B cell (primary cell): ENCODE measurements at places on chromosomes 16 and 17. TPM values are rescaled to one million over a fixed set of nuclear protein-coding genes. Genes with fewer than 3 reads are reported as not detected.

DNA sequence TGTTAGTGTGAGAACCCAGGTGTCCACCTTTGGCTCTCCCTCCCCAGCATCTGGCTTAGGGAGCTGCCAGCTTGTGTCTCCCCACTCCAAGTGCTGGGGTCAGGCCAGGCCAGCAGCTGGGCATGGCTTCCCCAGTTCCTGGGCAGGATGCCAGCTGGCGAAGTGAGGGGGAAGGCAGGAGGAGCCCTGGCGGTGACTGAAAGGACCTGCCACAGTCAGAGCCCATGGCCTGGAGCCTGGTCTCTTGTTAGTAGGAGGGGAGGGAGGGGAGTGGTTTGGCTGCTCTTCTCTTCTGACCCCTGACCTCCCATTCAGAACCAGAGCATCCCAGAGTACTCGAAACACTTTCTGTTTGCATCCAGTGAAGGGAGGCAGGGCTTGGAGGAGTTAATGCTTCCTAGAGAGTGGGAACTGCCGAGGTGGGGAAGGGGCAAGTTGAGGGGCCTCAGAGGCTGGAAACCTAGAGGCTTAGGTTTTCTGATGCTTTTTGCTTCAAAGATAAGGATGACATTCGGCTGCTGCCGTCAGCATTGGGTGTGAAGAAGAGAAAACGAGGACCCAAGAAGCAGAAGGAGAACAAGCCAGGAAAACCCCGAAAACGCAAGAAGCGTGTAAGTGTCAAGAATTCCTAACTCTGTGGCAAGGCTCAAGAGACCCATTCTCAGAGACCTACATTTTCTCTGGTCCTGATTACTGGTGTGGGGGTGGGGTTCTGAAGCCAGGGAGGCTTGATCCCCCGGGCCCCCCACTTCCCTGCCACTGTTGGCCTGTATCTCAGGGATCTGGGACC lies 772 bp downstream of the CHD3 start:
- no peak overlapping the region for H3K4me3 ChIP-seq
- H3K27ac ChIP-seq = no peak overlapping the region
- H3K4me1 ChIP-seq = peaks cover 31% of the 10 kb centered on the region
- H3K27me3 ChIP-seq = no peaks in the 10 kb centered on the region
- DNase-seq = peak; percentile 34

TP53TG3F gene
- total RNA-seq = not detected in 2 replicates

SPAG5 gene
- 8.0 and 10.1 TPM in 2 replicates for total RNA-seq

GRCh38 chr17:8672326-8672725 lies 41.8 kb upstream of the MYH10 start:
- no peaks in the 10 kb centered on the region for H3K27me3 ChIP-seq
- no peak overlapping the region for H3K27ac ChIP-seq
- DNase-seq = no peak
- H3K4me3 ChIP-seq = no peak overlapping the region
- H3K4me1 ChIP-seq = no peaks in the 10 kb centered on the region

GRCh38 chr17:37425268-37425667 lies 18.6 kb downstream of the TADA2A start:
- no peaks in the 10 kb centered on the region for H3K4me1 ChIP-seq
- peaks cover 40% of the 10 kb centered on the region for H3K36me3 ChIP-seq
- no peak overlapping the region for H3K27ac ChIP-seq
- no peak for DNase-seq
- H3K27me3 ChIP-seq = no peaks in the 10 kb centered on the region
